Adipose tissue (tissue), 3 donors: ENCODE measurements at places on chromosomes 5 and 9. TPM values are rescaled to one million over a fixed set of nuclear protein-coding genes. Genes with fewer than 3 reads are reported as not detected.

PCA3 gene
- polyA plus RNA-seq: not detected

PCDHB7 gene
- 0.20 TPM for polyA plus RNA-seq

LCN1 gene
- polyA plus RNA-seq: not detected

JAKMIP2 gene
- polyA plus RNA-seq: 0.36 TPM

TRPM3 gene
- 0.10 TPM for polyA plus RNA-seq

VCAN gene
- 5.0 TPM for polyA plus RNA-seq

GARIN3 gene
- polyA plus RNA-seq: not detected

PCDHGC3 gene
- 106 TPM for polyA plus RNA-seq

GPRIN1 gene
- 0.59 TPM for polyA plus RNA-seq

SCGB3A1 gene
- polyA plus RNA-seq: 1.2 TPM

CREBRF gene
- polyA plus RNA-seq: 5.5 TPM

TIMD4 gene
- 0.72 TPM for polyA plus RNA-seq

BTNL3 gene
- 0.09 TPM for polyA plus RNA-seq

DNAI1 gene
- not detected for polyA plus RNA-seq

IZUMO3 gene
- not detected for polyA plus RNA-seq

PCDHGB6 gene
- polyA plus RNA-seq: 1.0 TPM

DCAF12 gene
- 24.2 TPM for polyA plus RNA-seq

SPATA31E1 gene
- polyA plus RNA-seq: not detected
